Stimulated activated CD4-positive, alpha-beta T cell treated with anti-CD3 and anti-CD28 coated beads, TNF-alpha, amount 100 ng/mL, for 48 hours (primary cell): ENCODE measurements at places on chromosomes 12 and 14.

GRCh38 chr14:52356025-52356424 is 41.9 kb downstream of the PTGER2 start:
- no peak for DNase-seq

DNA sequence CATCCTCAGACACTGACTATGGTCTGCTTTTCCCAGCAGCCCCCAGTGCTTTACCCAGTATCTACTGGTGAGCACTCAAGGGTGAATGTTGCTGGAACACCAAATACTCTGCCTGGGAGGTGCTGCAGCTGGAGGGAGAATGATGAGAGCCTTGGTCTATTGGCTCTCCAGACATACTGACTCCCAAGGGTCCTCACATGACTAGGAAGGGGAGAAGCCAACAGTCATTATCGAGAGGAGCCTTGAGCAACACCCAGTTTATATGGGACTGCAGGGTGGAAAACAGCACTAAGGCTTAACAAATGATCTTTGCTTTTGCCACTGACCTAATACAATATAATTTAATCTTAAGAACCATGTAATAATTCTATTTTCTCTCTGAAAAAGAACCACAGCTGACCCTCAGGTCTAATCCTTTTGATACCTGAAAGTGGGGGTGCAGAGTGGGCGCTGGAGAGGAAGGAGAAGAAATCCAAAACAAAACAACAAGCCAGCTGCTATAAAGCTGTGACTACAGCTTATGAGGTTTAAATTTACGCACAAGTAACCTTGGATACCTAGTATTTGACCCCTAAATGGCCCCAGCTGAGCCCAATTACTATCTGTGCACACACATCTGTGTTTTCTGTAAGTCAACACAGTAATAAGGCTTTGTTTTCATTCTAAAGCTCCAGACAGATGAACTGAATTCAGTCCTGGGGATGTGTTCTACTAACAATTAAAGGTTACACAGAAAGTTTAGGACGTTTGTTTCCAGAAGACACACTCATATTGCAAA is 107.8 kb upstream of the GRIP1 start:
- no peak for DNase-seq

- no peak for DNase-seq
Measured at GRCh38 chr14:55814064-55814463, 234.1 kb downstream of the KTN1 start.

- no peak for DNase-seq
Measured at GRCh38 chr14:29757188-29757680, 170.4 kb downstream of the PRKD1 start.

DNA sequence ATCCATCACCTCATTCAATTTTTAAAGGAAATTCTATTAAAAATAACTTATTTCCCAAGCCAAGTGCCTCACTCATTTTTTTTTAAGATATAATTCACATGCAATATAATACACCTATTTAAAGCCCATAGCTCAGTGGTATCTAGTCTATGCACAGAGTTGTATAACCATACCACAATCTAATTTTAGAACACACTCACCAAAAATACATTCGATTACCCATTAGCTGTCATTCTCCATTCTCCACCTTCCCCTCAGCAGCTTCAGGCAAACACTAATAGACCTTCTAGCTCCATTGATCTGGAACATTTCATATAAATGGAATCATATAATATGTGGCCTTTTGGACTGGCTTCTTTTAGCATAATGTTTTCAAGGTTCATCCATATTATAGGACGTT is 49.5 kb downstream of the CLMN start:
- DNase-seq: no peak

GRCh38 chr14:74909911-74910310 is 13.1 kb downstream of the RPS6KL1 start:
- no peak for DNase-seq

- no peak for DNase-seq
Measured at GRCh38 chr12:21656905-21657325, 727 bp downstream of the LDHB start.

GRCh38 chr12:84594157-84594556 is 318.4 kb downstream of the SLC6A15 start:
- DNase-seq: no peak

- no peak for DNase-seq
Measured at GRCh38 chr14:71725922-71726579, 206.2 kb upstream of the RGS6 start.

GRCh38 chr12:124143726-124144125 is 151.2 kb upstream of the RFLNA start:
- no peak for DNase-seq

- DNase-seq: no peak
Measured at GRCh38 chr14:38357557-38357956, 101.7 kb upstream of the CLEC14A start.

- no peak for DNase-seq
Measured at GRCh38 chr14:85415015-85415712, 114.8 kb upstream of the FLRT2 start.

DNA sequence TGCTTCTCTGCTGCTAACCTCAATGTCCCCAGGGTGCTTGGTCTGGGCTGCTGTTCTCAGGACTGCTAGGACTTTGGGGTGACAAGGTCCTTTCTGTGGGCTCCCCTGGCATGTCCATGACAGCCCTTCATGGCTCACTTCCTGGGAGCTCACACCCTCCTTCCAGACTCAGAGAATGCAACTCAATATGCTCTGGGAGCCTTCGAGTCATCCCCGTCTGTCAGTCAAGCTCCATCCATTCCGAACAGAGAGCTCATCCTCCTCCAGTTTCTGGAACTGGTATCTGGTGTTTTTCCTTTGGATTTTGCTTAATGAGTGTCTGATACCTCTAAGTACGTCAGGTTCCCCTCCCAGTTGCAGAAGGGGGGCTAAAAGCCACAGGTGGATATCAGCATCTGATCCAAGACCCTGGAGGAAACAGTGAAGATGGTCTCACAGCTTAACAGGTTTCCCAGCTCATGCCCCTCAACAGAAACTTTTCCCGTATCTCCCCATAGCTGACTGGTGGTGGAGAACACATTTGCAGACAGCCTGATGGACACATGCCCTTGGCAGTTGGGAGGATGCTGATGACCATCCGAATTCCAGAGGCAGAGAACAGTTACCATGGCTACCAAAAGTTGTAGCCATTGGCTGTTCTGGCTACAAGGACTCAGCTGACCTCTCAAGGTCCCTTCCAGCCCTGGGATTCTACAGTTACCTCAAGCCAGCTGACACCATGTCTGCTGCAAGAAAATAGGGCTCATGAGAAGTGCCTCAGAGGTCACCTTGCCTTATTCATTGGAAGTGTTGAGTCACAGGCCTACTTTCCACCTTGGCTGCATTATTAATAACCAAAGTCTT is 9.5 kb upstream of the RAB35 start:
- DNase-seq: peak; percentile 30

DNA sequence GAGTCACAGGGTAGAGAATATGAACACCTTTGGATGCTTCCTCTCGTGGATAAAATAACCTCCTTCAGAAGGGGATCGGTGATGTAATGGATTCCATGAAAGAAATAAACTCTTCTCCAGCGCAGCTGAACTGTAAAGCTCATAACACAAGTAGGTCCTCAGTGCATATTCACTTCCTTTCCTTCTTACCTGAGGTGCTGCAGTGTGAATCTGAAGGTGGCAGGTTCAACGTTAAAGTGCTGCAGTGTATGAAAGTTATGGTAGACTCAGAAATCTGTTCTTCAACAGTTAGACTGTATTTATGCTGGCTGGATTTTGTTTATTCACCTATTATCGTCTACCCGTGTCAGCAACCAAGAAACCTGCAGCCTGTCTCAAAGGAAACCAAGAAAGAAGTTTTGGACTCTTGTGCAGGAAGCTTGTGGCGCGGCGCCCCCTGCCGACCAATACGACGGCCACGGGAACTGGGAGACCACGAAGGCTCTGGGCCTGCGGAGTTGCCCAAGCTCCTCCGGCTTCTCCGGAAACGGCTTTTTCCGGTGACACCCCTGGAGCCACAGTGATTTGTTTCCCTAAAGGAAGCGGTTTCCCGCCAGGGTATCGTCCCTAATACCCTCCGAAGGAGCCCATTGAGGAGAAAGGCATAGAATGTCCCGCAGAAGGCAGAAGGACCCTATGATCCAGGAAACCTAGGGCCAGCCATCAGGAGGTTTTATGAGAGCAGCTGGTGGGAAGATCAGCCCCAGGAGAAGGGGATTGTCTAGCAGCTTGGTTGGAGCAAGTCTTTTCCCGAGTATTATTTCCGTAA is 17.6 kb upstream of the RNASE3 start:
- DNase-seq: peak; percentile 74

GRCh38 chr14:65414961-65415589 is 2.5 kb downstream of the FUT8 start:
- no peak for DNase-seq

DNA sequence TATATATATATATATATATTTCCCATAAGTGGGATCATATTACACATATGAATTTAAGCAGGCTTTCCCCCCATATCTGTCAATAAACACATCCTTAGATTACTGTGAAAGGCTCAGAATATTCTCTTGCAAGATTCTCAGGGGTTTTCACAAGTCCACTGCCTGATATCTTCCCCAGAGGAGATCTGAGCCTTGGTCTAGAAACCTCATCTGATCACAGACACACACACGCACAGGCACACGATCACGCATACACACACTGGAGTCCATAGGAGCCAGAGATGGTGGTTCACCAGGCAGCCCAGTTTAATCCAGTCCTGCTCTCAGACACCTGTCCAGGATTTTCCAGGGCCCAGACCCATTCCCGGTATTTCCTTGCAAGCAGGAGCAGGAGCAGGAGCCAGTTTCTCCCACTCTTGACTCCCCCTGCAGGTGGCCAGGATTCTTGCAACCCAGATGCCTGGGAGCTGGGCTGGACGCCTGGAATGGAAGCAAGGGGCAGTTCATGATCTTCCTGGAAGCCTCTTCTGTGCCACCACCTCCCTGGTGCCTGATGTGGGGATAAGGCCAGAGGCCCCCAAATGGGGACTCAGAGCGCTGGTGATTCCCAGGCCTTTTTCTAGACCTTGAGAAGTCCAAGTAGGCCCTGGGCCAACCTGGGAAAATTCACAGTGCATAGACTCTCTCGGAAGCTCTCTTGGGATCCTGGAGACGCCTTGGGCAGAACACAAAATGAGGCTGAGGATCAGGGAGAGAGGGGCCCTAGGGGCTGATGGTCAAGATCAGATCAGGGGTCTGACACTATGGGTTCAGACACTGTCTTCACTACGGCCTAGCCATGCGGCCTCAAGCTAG is 16.5 kb upstream of the KRT78 start:
- DNase-seq: no peak

DNA sequence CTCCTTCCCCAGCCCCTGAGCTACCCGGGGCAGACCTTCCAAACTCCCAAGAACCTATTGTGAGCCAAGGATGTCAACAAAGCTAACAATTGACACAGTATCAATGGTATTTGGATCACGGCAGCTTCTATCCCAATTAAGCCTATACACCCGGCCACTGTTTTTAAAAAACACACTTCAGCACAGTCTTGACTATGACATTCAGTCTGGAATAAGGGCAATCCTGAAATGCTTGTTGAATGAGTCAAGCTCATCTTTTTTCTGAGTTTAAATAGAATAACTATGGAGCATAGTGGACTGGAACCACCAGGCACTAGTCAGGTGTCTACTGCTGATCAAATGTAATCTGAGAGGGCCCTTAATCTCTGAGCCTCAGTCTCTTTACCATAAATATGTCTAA is 5.7 kb downstream of the DENND5B start:
- DNase-seq: no peak

DNA sequence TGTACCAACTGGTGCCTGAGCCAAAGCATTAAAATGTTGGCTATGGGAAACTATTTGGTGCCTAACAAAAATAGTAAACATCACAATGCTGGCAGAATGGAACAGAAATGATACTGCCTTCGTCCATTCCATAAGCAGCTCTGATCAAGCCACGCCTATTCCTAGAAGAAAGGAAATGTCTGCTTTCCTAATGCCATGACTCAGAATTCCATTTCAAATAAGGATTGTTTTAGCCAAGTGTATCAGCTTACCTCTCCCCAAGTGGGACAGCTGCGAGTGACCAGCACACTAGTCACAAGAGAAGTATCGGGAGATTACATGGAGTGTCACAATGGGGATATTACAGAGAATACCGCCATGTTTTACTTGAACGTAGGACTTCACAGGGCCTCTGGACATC is 38.7 kb downstream of the GLT8D2 start:
- DNase-seq: no peak

GRCh38 chr14:92263681-92264080 is 59.3 kb upstream of the SLC24A4 start:
- DNase-seq: no peak

DNA sequence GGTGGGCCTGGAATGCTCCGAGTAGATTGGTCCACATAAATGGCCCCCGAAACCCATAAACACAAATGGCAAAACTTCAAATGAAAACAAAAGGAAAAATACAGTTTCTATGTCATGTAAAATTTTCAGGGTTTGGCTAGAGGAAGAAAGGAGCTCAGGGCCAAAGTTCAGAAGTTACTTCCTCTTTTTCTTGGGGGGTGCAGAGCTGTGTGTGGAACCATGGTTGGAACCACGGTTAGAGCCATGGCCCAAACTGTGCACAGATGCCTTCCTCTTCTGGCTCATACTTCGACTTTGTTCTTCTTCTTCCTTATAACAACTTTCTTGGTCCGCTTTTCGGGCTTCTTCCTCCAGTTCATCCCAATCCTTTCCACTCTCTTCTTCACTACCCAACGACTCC is 51.7 kb downstream of the MGST1 start:
- no peak for DNase-seq

- DNase-seq: no peak
Measured at GRCh38 chr12:50740307-50740706, 23.6 kb upstream of the ATF1 start.

GRCh38 chr14:44420226-44420625 is 86.9 kb downstream of the FSCB start:
- no peak for DNase-seq

DNA sequence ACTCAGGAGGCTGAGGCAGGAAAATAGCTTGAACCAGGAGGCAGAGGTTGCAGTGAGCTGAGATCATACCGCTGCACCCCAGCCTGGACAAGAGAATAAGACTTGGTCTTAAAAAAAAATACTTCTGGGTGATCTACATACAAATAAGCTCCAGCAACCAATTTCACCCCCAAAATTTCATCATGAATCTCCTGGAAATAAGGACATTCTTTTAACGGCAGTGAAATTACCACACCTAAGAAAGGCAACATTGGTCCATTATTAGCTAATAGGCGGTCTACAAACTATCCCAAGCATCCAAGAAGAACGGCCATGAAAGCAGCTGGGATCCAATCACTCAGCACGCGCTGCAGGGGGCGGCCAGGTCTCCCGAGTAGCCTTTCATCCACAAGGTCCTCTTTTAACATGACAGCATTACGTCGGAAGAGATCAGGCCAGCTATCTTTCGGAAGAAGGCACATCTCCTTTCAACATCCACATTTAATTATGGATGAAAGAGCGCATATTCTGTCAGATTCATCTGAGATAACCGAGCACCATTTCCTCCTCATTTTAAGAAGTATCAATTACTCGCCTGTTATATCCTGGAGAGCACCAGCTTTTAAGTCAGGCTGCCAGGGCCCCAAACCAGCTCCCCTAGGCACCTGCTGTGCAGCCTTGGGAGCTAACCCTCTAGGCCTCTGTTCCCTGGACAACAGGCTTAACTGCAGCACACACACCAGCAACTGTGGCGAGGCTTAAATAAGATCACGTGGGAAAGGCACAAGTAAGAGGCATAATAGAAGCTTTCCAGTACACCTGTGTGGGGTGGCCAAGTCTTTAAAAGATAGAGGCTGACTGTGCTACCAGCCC is 4.2 kb downstream of the SLC15A4 start:
- DNase-seq: no peak

- DNase-seq: no peak
Measured at GRCh38 chr12:3256103-3256631, 179.0 kb downstream of the TSPAN9 start.

GRCh38 chr14:58907803-58908202 is 270.0 kb downstream of the DACT1 start:
- DNase-seq: no peak

- no peak for DNase-seq
Measured at GRCh38 chr14:52911904-52912303, 38.9 kb downstream of the FERMT2 start.
